Activated B cell treated with CpG ODN at 0.5 μM for 24 hours (primary cell): ENCODE measurements at places on chromosomes 6 and 20. TPM values are rescaled to one million over a fixed set of nuclear protein-coding genes. Genes with fewer than 3 reads are reported as not detected.

Gene NT5DC1
- total RNA-seq = 59.9 and 61.6 TPM in 2 replicates

Gene GRM1
- total RNA-seq = not detected in 2 replicates

Gene DEK
- total RNA-seq = 80.8 and 81.9 TPM in 2 replicates

Gene MAP7
- 0.35 and 0.56 TPM in 2 replicates for total RNA-seq

Gene EYA4
- total RNA-seq = 0.05 and 0.40 TPM in 2 replicates

Gene SAMD5
- total RNA-seq = not detected in 2 replicates

Gene STX11
- 23.3 and 26.4 TPM in 2 replicates for total RNA-seq

Gene SCGN
- total RNA-seq = not detected in 2 replicates

Gene PLN
- total RNA-seq = not detected in 2 replicates

Gene TRIM15
- total RNA-seq = not detected in 2 replicates

Gene SLC13A3
- total RNA-seq = 0.47 TPM in 1 of 2 replicates, not detected in the other

Gene APCDD1L
- not detected in 2 replicates for total RNA-seq

Gene FRMD1
- not detected in 2 replicates for total RNA-seq

Gene ZSCAN23
- total RNA-seq = 0.18 and 0.49 TPM in 2 replicates

Gene HAO1
- total RNA-seq = not detected in 2 replicates

Gene TFAP2C
- not detected in 2 replicates for total RNA-seq

Gene PLG
- total RNA-seq = 0.27 and 0.31 TPM in 2 replicates

Gene IP6K3
- not detected in 2 replicates for total RNA-seq
